ENCODE measurements at places on chromosomes 5 and 9. TPM values are rescaled to one million over a fixed set of nuclear protein-coding genes. Genes with fewer than 3 reads are reported as not detected.

The ADGRD2 gene
- polyA plus RNA-seq: not detected

The ZDHHC11 gene
- polyA plus RNA-seq: 1.4 TPM

The SUSD3 gene
- polyA plus RNA-seq: 18.7 TPM

The GHR gene
- not detected for polyA plus RNA-seq

The FBXL7 gene
- 0.08 TPM for polyA plus RNA-seq

The ZNF883 gene
- 2.8 TPM for polyA plus RNA-seq

The SURF1 gene
- polyA plus RNA-seq: 31.3 TPM

The SH3GLB2 gene
- polyA plus RNA-seq: 118 TPM

The IL13 gene
- polyA plus RNA-seq: not detected

The PCDHGA6 gene
- 0.24 TPM for polyA plus RNA-seq

The IL33 gene
- polyA plus RNA-seq: not detected

The IFNB1 gene
- polyA plus RNA-seq: not detected

Data from K562 (cell line).